ENCODE measurements at places on chromosomes 7 and 10.

GRCh38 chr10:34205452-34205851 is 609.6 kb downstream of the PARD3 start:
- no peak for DNase-seq

GRCh38 chr10:31742255-31742654 is 186.4 kb downstream of the ARHGAP12 start:
- DNase-seq: no peak

- no peak for DNase-seq
Observed at GRCh38 chr7:13742126-13742525, 247.3 kb downstream of the ETV1 start.

DNA sequence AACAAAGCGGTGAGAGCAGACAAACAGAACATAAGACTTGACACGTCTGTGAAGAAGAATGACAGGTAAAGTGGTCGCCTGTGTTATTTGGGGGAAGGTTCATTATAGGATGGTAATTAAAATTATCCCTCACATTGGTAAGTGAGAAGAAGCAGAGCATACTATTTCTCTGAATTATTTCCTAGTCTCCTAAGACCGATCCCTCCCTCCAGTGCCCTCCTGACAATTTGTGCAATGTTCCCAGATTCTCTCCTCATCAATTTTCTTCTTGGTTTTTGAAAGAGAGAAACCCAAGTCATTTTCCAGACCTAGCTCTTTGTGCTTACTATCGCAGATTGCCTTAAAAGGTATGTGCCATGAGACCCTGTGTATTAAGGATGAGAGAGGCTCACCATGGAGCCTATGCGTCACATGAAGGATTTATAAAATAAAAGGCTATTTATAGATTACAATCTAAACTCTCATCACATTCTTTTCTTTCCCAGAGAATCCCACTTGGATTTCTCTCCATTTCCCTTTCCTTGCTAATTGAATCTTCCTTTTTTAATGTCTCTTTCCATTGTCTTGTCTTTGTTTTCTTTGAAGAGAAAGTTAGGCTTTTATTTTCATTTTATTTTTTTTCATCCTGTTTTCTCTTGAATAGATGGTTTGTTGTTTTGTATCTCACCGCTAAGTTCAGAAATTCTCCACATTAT is 112.0 kb downstream of the PPP1R3A start:
- no peak for DNase-seq

DNA sequence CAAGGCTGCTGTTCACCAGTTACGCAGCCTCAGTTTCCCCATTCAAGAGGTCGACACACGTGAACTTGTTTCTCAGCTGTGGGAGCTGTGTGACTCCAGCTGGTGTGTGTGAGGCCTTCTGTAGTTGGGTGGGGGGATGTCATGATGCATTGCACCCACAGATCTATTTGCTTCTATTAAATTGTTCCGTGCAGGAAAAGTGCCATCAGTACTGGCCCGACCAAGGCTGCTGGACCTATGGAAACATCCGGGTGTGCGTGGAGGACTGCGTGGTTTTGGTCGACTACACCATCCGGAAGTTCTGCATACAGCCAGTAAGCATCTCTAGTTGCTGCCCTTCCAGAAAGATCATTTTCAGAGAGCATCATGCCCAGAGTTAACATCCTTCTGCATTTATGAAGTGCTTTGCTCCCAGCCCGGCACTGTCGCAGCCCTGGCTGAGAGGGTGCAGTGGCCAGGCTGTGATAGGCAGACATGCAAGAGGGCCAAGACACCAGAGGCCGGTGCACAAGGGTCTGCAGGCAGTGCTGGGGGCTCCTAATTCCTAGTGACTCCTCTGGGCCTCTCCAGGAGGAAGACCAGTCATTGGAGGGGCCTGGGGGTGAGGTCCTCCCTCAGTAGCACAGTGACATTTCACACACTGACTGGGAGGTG is 60.2 kb downstream of the MKI67 start:
- DNase-seq: no peak

- DNase-seq: peak; percentile 62
Observed at GRCh38 chr10:78047314-78047891, 13.7 kb downstream of the RPS24 start.

DNA sequence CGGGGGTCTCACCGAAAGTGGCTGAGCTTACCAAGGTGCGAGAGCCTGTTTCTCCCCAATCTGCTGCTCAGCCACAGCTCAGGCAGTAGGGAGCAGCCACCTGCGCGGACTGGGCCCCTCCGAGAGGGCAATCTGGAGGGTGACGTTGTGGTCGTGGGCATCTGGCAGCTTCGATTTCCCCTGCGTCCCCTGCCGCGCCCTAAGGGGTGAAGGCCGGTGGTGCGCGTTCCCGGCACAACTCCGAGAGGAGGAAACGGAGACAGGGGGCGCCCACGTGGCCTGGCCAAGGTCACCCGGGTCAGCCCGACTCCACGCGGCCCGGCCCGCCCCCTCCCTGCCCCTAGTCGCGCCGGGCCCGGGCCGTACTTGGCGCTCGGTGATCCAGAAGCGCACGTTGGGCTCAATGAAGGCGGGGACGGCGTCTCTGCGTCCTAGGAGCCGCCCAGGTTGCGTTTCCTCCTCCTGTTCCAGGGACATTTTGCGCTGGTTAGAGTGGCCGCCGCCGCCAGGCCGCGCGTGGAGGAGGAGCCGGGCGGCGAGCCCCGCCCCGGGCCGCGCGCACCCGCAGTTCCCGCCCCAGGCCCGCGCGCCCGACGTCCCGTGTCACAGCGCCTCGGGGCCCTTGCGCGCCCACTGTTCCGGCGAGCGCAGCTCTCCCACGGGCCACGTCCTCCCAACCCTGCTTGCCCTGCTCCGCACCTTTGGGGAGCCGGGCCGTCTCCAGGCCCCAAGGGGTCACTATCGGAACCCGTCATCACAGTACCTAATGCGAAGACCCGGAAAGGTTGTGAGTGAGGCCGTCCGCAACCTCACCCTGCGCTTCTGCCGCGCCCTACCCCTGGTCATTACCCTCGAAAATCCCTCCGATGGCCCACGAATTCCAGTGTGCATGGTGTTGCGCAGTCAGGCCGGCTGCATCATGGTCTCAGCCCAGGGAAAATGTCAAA is at the start of gene SFXN4:
Gene SFXN4, minus strand, starts transcription at position 544 of the 947 bp plus-strand sequence. Its CDS starts 67 bp downstream, at position 477.
- peak; percentile 56 for DNase-seq

DNA sequence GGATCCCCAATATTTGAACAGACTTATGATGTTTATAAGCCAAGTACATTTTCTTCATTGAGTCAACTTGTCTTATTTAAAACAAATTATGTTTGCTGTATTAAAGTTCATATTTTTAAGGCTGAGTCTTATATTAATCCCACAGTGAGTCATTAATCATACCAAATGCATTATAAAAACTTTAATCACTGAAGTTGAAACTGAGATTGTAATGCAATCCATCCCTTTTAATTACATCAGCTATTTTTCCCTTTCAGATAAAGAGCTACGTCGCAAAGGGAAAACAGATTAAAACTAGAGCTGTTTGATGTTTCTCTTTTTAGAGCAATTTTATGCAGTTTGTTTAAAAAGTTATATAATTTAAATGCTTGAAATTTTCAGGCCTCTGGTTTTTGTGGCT is 183.0 kb downstream of the ARID5B start:
- DNase-seq: no peak

GRCh38 chr10:116237260-116237659 is 35.7 kb downstream of the GFRA1 start:
- DNase-seq: no peak

DNA sequence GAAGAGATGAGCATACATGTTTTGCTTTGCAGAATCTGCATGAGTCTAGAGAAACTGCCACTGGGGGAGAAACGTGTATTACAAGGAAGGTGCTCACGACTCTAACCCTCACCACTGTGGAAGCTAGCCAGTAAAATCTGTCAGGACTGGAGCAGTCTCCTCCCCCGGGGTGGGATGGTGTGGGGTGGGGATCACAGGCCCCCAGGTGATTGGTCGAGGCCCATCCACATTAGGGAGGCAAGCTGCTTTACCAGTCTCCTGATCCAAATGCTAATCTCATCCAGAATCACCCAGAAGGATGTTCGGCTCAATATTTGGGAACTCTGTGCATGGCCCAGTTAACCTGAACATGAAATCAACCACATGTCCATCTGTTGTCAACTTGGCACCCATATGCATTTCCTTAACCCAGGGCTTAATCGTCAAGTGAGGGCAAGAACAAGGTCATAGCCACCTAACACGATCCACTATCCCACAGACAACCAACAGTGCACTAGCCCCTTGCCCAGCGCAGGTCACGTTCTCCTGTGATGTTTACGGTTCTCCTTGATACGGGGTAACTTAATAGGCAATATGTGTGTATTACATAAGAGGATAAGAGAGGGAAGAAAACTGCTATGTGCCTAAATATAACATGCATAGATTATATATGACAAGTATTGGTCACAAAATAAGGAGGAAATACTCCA is 40.8 kb downstream of the DNAJB6 start:
- no peak for DNase-seq

DNA sequence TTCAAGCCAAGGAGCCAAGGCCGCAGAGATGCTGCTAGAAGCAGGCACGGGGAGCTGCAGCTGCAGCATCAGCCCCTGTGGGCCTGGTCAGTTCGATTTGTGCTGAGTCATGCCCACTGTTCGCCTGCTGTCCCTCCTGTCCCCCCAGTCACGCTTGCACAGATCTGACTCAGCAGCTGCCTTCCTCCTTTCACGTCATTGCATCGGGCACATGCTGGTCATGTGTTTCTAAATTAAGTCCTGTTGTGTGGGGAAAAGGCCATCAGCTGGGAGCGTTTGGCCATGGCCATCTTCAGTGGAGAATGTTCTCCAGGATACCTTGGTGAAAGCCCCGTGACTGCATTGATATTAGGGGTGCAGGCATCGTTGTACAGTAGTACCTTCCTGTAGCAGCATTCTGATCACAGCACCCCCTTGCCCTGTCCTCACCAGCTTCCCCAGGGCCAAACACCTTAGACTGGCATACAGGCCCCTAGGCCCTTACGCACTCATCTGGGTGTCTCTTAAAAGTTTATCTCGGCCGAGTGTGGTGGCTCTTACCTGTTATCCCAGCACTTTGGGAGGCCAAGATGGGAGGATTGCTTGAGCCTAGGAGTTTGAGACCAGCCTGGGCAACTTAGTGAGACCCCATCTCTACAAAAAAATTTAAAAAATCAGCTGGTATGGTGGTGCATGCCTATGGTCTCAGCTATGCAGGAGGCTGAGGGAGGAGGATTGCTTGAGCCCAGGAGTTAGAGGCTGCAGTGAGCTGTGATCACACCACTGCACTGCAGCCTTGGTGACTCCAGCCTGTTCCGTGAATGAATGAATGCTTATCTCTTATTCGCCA is 23.2 kb downstream of the POR start:
- no peak for DNase-seq

DNA sequence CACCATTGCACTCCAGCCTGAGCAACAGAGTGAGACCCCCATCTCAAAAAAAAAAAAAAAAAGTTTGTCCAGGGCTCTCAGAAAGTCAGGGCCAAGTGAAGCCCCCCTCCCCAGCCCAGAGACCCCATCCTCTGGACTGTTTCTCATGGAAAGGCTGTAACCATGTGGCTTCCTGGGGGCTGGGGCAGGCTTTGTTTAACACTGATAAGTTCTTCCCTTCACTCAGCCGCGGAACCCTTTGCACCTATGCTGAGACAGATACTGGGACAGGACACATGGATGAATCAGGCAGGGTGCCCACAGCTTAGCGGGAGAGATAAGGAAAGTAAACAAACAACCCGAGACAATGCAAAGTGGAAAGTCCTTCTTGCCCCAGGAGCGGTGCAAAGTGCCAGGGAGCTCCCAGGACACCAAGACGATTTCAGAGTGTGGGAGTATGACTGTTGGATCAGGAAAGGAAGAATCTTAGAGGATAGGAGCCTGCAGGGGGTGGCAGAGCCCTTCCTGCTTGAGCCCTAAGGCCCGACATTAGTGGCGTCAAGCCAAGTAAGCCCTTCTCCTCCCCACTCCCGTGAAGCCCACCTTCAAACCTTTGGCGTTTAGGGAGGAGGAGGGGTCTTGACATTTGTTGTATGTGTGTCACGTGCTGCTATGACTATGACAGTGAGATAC is 11.6 kb downstream of the MLXIPL start:
- no peak for DNase-seq

GRCh38 chr7:80883154-80884025 is 35.5 kb downstream of the SEMA3C start:
- DNase-seq: no peak

- no peak for DNase-seq
Observed at GRCh38 chr7:153188630-153189029, 429.1 kb downstream of the ACTR3B start.

DNA sequence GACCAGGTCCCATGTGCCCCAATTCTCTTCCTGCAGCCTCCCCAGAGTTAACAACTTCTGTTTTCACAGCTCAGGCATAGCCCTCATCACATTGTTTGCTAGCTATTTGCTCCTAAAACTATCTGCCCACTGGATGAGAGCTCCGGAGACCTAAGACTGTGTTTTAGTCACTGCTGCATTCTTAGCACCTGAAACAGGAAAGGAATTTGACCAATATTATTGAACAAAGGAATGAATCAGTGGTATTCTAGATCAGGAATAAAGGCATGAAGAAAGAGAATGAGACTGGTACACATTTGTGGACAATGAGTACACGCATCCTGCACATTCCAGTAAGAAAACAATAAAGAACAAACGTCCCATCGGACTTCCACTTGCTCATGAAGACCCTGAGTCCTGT is 54.8 kb downstream of the PPP1R17 start:
- DNase-seq: no peak

DNA sequence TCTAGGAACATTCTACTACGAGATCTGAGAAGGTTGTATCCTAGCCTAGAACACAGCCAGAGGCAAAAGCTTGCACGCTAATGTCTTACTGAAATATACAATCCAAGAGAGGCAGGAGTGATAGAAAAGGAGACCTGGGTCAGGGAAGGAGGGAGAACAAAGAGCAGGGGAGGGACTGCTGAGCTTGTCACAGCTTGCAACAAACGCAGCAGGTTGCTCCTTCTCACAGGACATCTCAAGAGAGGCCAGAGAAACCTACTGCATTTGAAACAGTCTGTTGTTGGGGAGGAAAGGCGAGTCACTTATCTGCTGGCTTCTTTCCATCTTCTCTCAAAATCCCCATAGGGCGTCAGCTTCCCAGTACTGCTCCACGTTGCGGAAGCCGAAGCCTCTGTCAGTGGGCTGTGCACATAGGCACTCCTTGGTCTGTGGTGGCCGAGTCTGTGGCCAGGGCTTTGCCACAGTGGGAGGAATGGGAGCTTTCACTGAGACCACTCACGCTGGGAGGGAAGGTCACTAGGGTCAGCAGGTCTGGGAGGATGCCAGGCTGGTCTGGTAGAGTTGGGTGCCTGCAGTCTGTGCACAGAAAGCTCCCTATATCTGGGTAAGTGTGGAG is 25.8 kb upstream of the GPNMB start:
- DNase-seq: no peak

All from activated naive CD8-positive, alpha-beta T cell treated with anti-CD3 and anti-CD28 coated beads, Interleukin-2, amount 50 U/mL, for 16 hours (primary cell).